SHP77 (cell line): ENCODE measurements at places on chromosomes 5 and 9.

- no peak for DNase-seq
These were observed 194.8 kb upstream of the IL12B start for GRCh38 chr5:159525117-159525516.

- DNase-seq, result no peak
These were observed 9.0 kb downstream of the TLX3 start for GRCh38 chr5:171318026-171318425.

DNA sequence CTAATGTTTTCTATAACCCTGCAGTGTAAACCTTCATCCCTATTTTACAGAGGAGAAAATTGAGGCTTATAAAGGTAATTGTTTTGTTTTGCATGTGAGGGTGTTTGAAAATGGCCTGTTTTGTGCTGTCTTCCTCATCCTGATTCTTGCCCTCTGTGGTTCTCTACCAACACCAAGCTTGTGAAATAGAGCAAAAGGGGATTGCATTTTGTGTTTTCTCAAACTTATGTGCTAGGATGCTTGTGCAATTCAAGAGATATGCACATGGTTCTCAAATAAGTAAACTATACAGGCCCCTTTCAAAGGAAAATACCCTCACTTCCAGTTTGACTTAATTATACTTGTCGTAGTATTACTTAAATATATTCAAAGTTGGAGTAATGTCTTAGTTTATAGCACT is 17.2 kb downstream of the PAM start:
- DNase-seq, result no peak

DNA sequence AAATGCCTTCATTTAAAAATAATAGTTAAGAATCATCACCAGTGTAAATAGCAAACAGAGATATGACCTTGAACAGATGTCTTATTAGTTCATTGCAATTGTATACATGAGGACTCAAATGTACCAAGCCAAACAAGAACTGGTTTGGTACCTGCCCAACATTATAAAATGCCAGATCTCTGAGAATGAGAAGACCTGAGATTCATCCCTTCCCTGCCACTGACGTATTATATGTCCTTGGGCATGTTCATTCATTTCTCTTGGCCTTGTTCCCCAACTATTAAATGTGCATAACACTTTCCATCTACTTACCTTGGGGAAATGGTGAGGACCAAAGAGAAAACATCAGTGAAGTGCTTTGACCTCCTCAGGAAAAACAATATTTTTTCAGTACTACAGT is 33.6 kb upstream of the ERBIN start:
- DNase-seq, result no peak

DNA sequence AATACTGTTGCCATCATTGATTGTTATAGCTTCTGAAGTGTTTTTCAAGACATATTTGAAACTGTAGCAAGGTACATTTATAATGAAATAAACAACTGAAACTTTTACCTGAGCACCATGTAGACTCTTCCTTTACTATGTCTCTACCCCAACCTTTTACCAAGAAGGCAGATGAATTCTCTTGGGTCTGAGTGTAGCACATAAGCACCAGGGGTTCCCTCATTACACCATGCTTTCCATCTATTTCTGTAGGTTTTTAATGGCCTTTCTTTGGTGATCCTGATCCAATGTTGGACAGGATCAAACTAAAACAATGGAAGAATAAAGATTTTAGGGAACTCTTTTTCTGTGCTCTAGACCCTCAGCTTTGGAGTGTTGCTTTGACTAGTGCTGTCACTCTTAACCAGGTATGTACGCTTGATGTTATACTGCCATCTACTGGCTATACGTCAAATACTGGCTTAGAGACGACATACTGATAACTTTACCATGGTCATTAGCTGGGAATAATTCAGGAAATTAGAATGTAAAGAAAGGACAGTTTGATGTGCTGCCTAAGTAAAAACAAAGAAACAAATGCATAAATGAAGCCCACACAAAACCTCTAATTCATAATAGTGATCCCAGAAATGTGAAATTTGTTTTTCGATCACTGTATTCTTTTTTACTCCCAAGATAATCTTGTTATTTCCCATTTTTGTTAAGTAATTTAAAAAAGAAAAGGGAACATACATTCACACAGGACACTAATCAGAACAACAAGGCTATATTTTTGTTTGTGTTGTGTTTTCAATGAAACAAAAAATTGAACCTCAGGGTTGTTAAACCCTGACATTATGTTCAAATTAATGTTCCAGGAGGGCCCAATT is 30.7 kb downstream of the IFNW1 start:
- DNase-seq, result peak; percentile 47

GRCh38 chr9:75699625-75700251 is 190.7 kb upstream of the PCSK5 start:
- DNase-seq, result no peak

- DNase-seq, result no peak
These were observed 222.4 kb downstream of the MAPKAP1 start for GRCh38 chr9:125484350-125485282.

- no peak for DNase-seq
These were observed 586.4 kb downstream of the TAF11L14 start for GRCh38 chr5:18220631-18221030.

GRCh38 chr9:14307989-14308852 is 5.7 kb downstream of the NFIB start:
- no peak for DNase-seq

- peak; percentile 37 for DNase-seq
These were observed 952 bp upstream of the AMACR start for GRCh38 chr5:34008802-34009201.

GRCh38 chr5:168826246-168826725 is 247.1 kb upstream of the PANK3 start:
- DNase-seq, result no peak

DNA sequence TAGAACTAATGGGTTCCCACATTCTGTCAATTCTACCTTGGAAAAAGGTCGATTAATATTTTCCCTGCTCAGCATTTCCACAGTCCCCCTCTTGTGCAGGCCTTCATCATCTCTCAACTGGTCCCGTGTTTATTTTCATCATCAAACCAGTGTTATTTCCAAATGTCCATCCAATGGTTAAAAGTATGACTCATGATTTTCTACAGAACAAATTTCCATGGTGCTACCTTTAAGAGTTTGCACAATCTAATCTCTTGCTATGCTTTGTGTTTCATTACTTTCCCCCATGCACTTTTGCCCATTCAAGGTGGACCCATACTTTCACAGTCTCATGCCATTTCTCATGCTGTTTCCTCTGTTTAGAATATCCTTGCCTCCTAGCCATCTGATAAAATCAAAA is 143.7 kb downstream of the CCDC192 start:
- no peak for DNase-seq

GRCh38 chr5:142326480-142326938 is 1.7 kb upstream of the SPRY4 start:
- DNase-seq, result no peak

GRCh38 chr5:147935032-147935431 is 28.7 kb upstream of the C5orf46 start:
- DNase-seq, result peak; percentile 25

DNA sequence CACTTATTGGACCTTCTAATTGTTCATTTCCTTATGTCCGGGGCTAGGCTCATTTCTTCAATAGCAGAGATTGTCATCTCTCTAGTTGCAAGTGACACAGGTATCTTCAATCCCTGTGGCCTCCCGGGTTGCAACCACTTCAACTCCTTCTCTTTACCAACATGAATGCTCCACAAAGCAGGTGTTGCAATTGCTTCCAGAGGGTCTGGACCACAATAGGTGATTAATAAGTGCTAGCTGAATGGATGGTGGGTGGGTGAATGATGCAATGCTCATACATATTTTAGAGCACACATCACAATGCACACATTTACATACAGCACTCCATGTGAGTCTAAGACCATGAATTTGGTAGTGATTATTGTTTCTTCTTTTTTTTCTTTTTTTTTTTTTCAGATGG is 2.6 kb downstream of the CEMIP2 start:
- DNase-seq, result no peak

- no peak for DNase-seq
These were observed 99.5 kb downstream of the LHFPL2 start for GRCh38 chr5:78549043-78549442.

DNA sequence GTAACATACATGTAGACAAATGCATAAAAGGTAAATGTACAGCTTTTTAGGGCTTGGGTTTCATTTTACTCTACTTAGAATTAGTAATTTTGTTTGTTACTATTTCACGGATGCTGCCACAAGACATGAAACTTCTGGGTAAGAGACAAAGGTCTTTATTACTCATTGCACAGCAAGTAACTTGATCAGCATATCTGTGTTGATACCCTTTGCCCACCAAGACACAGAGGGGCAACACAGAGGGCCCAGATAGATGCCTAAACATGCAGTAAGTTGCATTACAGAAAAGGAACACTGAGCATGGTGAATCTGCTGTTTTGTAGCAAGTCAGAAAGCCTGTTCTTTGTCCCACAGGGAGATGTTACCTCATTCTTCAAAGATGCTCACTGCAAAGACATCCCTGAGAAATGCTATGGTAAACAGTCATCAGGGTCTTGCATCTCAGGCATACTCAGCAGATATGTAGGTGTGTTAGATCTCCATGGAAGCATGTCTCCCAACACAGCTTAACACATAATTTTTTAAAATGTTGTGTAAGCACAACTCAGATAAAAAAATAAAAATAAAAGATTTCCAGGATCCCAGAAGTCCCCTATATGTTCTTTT is 10.3 kb downstream of the ITGA2 start:
- DNase-seq, result no peak

DNA sequence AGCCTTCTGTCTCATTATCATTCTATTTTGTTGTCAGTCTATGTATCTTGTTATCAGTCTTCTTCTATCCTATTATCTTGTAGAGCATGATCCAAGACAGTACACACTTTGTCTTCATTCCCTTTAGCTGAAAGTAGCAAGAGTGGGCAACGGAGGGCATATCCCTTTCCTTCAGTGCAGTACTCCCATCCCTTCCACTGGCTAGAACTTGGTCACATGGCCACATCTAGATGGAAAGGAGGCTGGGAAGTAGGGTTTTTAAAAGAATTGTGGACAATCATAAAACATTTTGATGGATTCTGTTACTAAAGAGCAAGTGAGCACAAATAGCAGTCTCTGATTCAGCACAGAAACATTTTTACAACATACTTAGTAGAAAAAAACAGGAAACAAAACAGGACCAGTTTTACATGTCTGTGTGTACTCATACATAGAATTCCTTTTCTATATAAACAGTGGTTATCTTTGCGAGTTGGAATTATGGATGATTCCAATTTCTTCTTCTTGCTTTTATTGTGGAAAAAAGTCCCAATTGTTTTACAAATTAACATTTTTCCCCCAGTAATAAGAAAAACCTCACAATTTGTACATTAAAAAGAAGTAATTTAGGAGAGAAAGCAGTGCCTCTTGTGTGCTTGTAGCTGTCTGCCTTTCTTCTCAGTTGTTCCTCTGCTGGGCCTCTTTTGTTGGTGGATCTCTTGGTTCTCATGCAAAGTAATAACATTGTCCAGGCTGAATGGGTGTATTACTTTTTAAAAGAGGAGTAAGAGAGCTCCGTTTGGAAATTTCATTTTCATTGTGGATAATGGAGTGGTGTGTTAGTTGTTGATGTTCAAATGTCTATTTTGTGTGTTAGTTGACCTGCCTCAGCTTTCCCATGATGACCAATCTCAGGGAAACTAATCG is 410.9 kb upstream of the TRPC7 start:
- no peak for DNase-seq

DNA sequence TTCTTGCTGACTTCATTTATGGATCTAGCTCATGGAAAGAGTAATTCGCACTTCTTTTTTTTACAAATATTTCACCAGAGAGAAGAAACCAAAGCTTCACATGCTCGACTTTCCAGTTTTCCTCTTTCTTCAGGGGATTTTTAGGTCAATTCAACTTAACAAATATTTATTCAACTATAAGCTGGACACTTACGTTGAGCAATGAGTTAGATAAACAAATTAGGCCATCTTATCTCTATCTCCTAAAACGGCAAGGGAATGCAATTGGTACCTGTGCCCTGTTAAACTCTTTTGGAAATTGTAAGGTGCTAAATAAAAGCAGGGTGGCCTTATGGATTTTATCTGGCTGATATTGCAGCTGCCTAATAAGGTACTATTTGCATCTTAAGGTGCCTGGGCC is 145.1 kb upstream of the RAI14 start:
- DNase-seq, result no peak

DNA sequence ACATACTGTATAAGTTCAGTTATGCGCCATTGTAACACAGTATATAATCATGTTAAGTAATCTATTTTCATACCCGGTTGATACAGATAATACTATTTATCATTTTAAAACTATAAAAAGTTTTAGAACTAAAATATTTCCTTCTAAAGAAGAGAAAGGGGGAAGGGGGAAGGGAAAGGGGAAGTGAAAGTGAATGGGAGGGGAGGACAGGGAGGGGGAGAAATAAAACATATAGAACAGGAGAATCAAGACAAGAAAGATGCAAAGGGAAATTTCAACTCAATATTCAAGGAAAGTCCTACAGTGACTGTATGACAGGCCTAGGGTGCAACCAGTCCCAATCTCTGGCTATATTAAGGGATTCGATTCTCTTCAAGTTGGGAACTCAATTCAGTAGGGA is 1278.8 kb downstream of the MAT2B start:
- DNase-seq, result no peak

- no peak for DNase-seq
These were observed 187.0 kb downstream of the FANCC start for GRCh38 chr9:95130484-95130883.

- DNase-seq, result no peak
These were observed 131.1 kb downstream of the TLE1 start for GRCh38 chr9:81558091-81558830.

DNA sequence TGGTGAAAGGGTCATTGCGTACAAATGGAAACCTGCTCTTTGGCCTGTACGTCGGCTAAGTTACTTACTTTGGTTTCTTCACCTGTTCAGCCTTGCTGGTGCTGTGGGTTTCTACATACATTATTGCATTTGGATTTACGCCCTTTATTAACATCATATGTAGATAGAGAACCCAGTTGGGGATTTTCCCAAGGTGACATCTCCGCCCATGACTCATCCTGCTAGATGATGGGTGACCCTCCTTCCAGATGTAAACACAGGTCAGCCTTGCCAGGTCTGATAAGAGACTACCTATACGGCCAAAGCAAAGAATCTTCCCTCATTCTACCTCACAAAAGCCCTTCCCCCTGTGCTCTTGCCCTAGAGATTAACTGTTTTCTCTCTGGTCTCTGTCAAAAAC is 360.9 kb downstream of the KDM4C start:
- DNase-seq, result no peak

- DNase-seq, result no peak
These were observed 82.3 kb downstream of the MSX2 start for GRCh38 chr5:174806729-174807128.

DNA sequence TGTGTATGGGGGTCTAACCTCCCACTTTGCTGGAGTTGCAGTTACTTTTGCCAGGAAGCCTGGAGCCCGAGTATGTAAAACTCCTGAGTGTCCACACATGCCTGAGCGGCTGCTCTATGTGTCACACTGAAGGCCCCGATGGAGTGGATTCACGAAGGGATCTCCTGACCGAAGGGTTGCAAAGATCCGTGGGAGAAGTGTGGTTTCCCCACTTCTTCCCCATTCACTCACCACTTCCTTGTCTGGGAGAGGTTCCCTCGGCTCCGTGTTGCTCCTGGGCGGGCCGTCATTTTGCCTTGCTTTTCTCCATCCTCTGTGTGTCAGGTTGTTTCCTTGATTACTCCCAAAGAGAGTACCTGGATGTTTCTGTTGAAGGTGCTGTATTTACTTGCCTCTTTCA is 16.2 kb upstream of the IL3 start:
- DNase-seq, result no peak
